ENCODE measurements at places on chromosomes 16 and 17.

GRCh38 chr16:72094266-72094610, 591 bp downstream of the DHX38 start:
- DNase-seq, result no peak

DNA sequence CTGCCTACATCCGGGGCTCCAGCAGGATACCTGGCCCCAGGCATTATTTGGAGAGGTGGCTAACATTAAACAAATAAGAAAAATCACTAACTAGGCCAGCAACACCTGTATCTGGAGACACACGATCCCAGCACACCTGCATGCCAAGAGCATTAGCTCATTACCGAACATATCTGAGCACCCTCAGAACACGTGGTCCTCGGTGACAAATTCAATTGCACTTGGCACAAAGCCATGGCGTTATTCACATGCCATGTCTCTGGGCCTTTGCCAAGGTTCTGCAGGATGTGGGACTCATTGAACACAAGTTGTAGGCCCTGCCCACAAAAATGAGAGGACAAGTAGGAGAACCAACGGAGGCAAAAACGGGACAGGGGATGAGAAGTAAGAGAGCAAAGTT, 552.3 kb downstream of the TOX3 start:
- peak; percentile 84 for DNase-seq

DNA sequence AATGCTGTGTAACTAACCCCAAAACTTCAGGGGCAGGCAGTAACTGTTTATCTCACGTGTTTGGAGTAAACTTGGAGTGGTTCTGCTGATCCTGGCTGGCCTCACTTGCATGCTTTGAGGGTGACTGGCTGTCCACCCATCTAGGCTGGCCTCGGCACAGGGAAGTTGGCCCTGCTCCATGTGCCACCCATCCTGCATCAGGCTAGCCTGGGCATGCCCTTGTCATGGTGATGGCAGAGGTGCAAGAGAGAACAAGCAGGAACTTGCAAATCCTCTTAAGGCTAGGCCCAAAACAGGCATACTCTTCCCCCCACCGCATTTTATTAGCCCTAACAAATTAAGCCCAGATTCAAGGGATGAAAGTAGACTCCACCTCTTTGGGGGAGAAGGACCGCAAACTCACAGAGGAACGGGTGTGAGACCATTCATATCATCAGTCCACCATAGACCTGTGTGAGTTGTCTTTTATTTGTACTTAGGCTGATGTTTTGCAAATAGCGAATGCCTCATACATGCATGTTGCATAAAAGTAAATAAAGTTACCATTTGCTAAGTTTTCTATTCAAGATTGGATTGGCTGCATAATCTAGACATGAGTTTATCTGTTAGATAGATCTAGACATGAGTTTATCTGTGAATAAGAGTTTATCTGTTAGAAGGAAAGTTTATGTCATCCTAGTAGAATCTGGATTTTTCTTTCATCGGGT, 221.0 kb downstream of the CCDC182 start:
- DNase-seq, result no peak

- no peak for DNase-seq
Measured at GRCh38 chr17:43143201-43143600, 18.0 kb upstream of the BRCA1 start.

DNA sequence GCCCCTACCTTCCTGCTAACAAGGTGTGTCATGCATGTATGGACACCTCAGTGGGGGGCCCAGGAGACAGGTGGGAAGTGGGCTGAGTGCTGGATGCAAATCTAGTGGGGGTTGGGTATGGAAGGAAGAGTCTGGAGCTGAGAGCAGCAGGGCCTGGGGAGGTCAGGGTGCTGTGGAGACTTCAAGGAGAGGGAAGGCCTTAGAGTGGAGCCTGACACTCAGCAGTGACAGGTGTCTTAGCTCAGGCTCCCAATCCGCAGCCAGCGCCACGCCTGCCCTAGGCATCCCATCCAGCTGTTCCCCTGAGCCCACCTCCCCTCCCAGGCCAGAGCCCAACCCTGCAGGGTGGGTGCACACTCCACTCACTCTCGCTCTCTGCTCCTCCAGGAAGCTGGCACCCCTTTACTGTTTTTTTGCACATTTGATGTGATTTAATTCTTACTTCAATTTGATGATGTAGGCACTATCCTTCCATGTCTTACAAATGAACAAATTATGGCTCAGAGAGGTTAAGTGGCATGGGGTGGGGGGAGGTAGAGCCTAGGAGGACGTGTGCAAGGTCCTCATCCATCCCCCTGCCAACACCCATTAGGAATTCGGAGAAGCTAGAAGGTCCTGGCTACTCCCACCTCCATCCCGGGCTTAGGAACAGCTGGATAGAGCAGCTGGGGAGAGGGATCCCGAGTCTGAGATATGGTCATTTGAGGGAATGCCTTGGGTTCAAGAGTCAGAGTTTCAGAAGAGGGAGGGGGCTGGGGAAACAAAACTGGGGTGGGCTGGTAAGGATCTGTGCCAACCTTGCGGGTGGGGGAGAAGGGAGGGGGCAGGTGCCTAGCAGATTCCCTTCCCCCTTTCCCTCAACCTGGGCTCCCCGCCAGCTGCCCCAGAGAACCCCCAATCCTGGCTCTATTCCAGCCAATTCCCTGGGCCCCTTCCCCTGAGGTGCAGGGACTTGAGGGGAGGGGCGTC, 2.1 kb downstream of the FAM171A2 start:
- peak; percentile 29 for DNase-seq

GRCh38 chr16:74909665-74910064, 75.3 kb downstream of the WDR59 start:
- DNase-seq, result no peak

- DNase-seq, result no peak
Measured at GRCh38 chr16:49918257-49918656, 62.3 kb upstream of the ZNF423 start.

DNA sequence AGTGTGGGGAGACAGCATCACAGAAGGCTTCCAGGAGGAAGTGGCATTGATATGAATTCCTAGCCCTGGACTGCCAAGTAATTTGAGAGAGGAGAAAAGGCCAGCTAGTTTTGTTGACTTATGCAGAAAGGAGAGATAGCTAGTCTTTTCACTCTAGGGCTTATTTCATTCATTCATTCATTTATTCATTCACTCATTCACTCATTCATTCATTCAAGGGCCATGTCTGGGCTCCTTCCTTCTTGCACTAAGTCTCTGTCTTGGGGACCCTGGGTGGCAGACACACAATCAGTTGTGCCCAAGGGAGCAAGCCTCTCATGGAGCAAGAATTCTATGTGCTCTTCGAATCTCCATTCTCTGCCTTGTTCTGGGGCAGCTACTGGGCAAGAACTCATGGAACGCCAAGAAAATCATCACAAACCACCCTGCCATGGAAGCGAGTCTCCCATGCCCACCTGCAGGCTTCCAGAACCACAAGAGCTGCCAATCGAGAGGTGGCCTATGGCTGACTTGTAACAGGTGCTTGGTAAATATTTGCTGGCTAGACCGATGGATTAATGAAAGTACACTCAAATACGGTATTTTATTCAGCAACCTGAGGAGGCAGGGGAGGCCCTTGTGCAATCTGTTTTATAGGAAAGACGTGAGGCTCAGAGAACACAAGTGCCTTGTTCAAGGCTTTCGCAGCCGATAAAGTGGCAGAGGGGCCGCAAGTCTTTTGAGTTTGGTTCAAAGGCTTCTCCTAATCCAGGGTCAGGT, 223.6 kb downstream of the XYLT1 start:
- no peak for DNase-seq

DNA sequence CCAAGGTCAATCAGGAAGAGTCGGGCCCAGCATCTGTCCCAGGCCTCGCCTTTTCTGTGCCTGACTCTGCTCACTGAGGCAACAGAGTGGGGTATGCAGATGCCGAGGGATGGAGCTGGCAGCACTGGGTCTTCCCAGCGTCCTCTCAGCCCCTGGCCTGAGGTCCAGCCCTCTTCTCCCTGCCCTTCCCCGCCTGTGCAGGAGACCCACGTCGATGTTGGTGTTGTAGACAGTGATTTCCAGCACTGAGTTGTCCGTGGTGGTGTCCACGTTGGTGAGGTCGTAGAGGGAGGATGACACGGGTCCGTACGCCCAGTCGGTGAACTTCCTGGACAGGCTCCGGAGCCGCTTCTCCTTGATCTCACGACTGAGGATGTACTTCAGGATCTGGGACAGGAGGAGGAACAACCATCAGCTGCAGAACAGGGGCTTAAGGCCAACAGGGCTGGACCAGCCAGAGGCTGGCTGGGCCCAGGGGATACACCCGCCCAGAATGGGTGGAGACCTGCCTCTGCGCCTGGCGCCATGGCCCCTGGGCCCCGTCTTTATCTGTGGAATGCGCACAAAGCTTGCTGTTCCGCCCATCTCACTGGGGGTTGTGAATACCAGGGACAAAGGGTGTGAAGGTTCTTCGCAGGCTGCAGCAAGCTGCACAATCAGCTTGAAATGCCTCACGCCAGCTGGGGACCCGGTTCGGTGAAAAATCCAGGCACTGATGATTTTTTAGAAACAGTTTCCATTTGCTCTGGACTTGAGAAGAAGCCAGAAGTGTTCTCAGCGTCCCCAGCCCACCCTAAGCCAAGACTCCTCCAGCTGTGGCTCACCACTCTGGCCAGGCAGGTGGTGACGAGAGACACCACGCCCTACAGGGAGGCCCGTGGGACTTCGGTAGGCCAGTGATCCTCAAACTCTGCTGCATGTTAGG, 27.5 kb downstream of the TRPV3 start:
- DNase-seq, result no peak

DNA sequence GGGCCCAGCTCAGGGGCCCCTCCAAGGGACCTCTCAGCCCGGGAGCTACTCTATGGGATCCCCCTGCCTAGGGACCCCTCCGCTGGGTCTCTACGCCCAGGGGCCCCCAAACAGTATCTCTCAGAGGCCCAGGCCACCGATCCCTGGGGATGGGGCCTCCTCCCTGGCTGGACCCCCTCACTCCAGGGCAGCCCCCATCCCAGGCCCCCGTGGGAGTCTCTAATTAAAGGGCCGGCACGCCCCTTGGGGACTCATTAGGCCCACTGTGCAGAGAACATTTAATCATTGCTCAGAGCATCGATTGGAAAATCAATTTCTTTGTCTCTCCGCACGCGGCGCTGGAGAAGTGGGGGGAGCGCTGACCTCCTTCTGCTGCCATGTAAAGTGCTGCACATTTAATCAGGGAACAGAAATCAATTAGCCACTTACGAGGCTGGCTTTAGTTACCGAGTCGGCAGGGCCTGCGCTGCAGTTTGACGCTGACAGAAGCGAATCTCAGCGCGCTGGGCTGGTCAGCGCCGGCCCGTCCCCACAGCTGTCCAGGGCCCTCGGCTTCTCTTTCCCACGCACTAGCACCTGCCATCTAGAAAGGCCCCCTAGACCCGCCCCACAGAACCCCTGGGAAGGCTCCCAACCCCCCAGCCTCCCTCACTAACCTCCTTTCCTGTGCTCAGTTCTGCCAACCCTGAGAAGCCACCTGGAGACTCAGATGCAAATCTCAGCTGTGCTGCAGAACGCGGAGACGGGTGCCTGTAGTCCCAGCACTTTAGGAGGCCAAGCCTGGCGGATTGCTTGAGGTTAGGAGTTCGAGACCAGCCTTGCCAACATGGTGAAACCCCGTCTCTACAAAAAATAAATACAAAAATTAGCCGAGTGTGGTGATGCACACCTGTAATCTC, 20.2 kb upstream of the C1QL1 start:
- no peak for DNase-seq

DNA sequence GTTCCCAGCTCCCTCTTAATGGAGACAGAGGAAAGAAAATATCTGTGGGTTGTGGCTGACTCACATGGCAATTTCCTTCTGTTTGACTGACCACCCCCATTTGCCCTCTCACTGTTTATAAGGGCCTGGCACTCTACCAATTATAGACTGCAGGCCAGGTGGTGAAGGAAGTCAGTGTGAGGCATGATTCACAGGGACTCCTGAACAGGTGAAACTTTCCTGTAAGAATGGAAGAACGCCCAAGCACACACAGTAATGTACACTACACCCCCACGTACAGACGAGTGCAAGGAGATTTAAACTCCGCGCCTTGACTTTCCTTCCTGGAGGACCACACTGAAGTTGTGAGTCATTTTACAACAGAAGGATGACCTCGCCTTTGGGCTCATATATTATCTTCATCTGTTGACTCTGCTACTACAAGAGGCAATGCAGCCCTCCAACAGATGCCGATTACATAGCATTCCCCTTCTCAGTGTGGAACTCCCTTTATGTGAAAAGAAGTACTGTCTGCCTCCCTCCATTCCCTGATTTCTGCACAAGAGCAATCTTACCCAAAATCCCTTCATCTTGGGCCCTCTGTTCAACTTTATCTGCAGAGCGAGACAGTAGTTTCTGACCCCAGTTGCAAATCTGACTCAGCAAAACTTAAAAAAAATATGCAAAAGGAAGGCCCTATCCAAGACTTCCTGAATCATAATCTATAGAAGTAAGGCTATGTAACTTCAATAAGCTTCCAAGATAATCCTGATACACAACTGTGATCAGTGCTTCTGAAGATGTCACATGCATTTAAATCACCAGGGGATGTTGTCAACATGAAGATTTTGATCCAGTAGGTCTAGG, 163.6 kb downstream of the SHISA6 start:
- DNase-seq, result no peak

DNA sequence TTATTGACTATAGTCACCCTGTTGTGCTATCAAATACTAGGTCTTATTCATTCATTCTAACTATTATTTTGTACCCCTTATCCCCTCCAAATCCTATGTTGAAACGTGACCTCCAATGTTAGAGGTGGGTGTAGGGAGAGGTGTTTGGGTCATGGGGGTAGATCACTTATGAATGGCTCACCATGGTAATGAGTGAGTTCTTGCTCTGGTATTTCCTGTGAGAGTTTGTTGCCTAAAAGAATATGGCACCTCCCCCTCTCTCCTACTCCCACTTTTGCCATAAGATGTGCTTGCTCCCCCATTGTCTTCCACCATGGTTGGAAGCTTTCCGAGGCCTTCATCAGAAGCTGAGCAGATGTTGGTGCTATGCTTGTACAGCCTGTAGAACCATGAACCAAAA, 59.3 kb upstream of the BRD7 start:
- no peak for DNase-seq

GRCh38 chr17:15909481-15909991, 35.4 kb upstream of the ADORA2B start:
- no peak for DNase-seq

- DNase-seq, result peak; percentile 56
Measured at GRCh38 chr17:81039854-81040758, 5.2 kb downstream of the BAIAP2 start.

- no peak for DNase-seq
Measured at GRCh38 chr17:68853036-68853435, 102.2 kb downstream of the ABCA8 start.

GRCh38 chr17:52294301-52294700, 135.8 kb upstream of the CA10 start:
- DNase-seq, result no peak

GRCh38 chr16:4994719-4995434, 36.7 kb downstream of the SEC14L5 start:
- no peak for DNase-seq

DNA sequence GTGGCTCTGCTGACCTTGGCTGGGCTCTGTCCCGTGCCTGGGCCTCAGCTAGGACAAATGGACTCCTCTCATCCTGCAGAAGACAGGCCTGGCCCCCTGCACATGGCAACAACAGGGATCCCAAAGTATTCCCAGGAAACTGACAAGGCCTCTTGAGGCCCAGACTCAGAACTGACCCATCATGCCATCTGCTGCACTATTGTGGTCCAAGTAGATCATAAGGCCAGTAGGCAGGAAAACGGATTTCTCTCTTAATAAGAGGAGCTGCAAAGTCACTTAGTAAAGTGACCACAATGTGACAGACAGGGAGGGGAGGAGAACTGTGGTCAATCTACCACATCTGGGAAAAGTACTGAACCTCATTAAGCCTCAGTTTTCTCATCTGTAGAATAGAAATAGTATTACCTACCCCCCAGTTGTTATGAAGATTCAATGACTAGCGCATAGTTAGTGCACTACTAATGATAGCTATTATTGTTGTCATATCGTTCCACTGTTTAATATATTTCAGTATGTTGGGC, 62.1 kb upstream of the TNRC6A start:
- DNase-seq, result no peak
